ENCODE measurements at places on chromosomes 1 and 21.

GRCh38 chr21:43697758-43698643, 20.9 kb upstream of the PDXK start:
- no peak for DNase-seq

GRCh38 chr1:101278845-101279244, 42.0 kb downstream of the S1PR1 start:
- no peak for DNase-seq

DNA sequence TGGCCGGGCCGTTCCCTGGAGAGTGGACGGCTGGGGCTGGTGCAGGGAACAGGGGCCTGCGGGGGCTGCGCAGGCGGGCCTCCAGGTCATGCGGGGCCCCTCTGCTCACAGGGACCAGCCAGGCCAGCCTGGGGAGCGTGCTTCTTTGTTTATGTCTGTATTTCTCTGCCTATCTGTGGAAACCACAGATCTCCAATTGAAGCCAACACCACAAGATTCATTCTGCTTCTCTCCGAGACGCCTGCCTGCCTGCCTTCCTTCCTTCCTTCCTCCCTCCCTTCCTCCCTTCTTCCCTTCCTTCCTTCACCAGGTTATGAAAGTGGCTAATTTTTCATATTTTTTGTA, 39.9 kb upstream of the HMGN1 start:
- DNase-seq, result no peak

DNA sequence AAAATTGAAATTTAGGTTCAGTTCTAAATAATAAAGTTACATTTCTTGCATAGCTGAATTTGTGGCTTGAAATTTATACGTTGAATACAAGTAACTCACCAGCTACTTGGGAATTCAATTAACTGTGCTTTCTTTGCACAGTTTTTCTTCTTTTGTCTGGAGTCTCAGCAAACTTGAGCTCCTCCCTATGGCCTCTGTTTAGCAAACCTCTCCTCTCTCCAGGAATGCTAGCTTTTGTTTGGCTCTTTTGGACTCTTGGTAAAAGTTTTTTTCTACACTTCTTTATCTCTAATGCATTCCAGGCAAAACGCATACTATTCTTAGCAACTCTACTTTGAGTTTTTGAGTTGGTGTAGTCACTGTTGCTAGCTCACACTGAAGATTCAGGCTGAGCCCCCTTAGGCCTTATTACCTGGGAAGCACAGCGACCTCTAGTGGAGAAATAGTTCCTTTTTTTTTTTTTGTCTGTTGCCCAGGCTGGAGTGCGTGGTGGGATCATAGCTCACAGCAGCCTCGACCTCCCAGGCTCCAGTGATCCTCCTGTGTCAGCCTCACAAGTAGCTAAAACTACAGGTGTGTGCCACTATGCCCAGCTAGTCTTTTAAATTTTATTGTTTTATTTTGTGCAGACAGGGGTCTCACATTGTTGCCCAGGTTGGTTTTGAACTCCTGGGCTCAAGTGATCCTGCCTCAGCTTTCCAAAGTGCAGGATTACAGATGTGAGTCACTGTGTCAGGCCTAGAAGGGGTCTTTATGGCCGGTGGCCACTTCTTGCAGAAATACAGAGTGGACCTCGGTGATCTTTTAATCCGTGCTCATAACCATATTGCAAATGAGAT, 61.7 kb downstream of the CASQ2 start:
- DNase-seq, result peak; percentile 60

DNA sequence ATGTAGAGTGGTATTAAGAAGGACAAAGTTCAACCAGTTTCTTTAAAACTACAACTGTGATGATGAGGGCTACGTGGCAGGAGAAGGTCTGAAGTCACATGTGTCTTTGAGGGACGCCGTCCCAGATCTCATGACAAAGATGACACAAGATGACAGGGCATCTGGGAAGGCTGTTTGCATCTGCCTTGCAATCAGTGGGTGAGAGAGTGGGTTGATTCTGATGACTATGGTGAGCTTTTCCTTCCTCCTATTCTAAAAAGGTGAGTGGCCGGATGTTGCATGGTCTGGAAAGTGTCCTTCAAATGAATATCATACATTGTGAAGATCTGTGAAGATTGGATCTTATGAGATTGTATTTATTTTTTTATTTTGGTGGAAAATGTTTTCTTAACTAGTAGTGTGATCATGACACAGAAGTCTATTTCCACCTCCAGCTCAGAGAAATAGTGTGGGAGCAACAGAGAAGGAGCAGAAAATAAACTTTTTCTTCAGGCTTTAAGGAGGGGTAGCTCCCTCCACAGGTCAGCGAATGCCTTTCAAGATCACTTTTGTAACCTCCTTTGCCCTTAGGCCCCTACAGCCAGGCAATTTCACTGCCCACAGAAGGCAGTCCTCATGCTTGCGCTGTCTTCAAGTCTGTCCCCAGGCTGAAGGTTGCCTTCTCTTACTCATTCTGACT, 76.0 kb upstream of the ATF3 start:
- no peak for DNase-seq

Measured in fibroblast of skin of back (primary cell).